Body of pancreas (tissue), 4 donors: ENCODE measurements at places on chromosomes 4 and X. TPM values are rescaled to one million over a fixed set of nuclear protein-coding genes. Genes with fewer than 3 reads are reported as not detected.

Gene SLC7A11
- 3.3 TPM for total RNA-seq

Gene SSX4
- total RNA-seq: not detected

DNA sequence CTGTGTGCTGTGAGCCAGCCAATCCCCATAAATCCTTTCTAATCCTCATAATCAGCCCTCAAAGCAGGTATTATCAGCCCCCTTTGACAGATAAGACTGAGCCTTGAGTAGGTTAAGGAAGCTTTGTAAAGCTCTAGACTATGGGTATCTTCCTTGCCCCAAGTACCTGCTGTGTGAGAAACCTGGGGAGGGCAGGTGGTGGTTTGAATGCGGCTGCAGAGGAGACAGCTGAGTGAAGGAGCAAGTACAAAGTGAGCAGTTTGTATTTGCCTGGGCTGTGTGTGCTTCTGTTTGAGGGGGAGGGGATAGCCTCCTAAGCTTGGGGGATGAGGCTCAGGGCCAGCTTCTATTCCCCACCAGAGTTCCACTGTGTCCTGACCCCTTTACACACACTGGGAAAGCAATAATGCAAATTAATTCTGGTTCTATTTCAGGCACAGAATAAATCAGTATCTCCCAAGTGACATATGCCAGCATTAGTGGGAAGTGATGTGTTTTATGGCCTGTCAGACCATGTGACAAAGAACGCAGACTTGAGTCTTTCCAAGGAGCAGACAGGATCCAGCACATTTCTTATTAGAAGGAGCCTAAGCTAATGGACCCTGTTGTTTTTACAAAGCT lies 63.5 kb downstream of the EVC start:
- DNase-seq: no peak

DNA sequence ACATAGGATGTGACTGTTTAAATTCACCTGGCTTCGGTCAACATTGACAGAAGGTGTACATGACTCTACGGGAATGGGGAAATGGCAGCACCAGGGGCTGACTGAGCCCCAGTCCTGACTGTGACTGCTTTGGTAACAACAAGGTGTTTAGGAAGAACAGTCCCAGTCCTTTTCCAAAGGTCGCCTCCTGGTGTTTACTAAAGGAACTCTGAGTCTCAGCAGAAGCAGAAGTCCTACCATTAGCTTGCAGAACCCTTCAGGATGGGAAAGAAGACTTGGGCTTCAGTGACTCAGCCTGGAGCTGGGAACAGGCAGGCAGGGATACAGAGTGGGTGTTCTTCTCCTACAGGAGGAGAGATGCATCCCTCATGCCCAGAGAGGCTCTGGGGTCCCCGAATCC lies 103.3 kb downstream of the MGST2 start:
- no peak for DNase-seq
